Activated CD4-positive, alpha-beta T cell treated with anti-CD3 and anti-CD28 coated beads, Interleukin-2, amount 50 U/mL, for 1 hour (primary cell): ENCODE measurements at places on chromosomes 16 and 17.

- peak; percentile 59 for DNase-seq
These were observed 13.1 kb upstream of the SEPHS2 start for GRCh38 chr16:30458561-30459394.

GRCh38 chr17:81251709-81252301, 12.7 kb downstream of the NDUFAF8 start:
- DNase-seq = no peak

GRCh38 chr16:74729783-74730683, 29.4 kb upstream of the MLKL start:
- DNase-seq = no peak

DNA sequence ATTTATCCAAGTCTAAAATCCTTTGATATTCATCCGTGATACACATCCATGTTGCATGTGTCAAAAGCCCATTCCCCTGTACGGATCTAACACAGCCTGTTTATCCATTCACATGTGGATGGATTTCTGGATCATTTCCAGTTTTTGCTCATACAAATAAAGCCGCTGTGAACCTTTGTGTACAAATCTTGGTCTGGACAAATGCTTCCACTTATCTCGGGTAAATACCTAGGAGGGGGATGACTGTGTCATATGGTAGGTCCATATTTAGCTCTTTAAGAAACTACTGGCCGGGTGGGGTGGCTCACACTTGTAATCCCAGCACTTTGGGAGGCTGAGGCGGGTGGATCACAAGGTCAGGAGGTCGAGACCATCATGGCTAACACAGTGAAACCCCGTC, 6.3 kb upstream of the TBCD start:
- DNase-seq = no peak

DNA sequence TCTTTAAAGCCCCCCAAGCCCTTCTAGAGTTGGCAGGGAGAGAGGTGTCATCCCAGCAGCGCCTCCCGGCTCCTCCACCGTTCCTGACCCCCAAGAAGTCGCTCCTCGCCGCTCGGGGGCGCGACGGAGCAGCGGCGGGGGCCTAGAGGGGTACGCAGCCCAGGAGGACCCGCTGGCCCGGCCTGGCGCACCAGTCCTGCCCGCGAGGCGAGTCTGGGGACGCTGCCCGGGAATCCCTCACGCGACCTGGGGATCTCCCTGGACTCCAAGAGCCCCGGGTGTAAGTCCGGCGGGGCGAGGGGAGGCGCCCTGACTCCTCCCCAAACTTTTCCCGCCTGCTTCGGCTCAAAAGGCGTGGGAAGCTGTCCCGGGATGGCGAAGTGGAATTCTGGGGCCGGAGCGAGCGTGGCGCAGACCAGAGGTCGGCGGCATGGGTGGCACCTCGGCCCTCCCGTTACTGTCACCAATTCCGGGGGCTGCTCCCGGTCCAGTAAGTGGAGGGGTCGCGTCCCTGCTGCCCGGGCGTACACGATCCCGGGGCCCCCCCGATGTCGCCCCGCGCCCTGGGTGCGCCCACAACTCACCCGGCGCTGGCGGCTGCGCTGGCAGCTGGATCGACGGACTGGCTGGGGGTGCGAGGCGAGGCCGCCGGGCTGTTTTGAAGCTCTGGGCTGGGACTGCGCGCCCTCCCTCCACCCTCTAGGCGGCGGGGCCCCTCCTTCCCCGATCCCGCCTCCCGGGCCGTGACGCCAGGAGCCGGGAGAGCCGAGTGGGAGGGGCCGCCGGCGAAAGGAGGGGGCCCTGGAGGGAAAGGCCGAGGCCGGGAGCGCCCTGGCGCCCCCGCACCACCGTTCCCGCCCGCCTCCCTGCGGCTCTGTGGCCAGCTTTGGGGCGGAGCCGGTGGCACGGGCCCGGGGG, at the start of gene EMP2:
Gene EMP2, minus strand, starts transcription at position 634 of the 918 bp plus-strand sequence. CDS start 32,981 bp downstream, outside the sequence.
- no peak for DNase-seq

- no peak for DNase-seq
These were observed 182.0 kb downstream of the SEC14L1 start for GRCh38 chr17:77322514-77323412.
